HTR-8/SVneo (cell line): ENCODE measurements at places on chromosomes 16 and 17.

GRCh38 chr16:85126705-85127378 is 14.6 kb upstream of the CIBAR2 start:
- DNase-seq, result peak; percentile 87

GRCh38 chr17:72988451-72988850 is 104.0 kb downstream of the SLC39A11 start:
- no peak for DNase-seq

- DNase-seq, result no peak
These were observed 222.7 kb downstream of the LGALS9B start for GRCh38 chr17:20244671-20245070.

GRCh38 chr16:14324581-14324980 is 253.5 kb downstream of the MRTFB start:
- no peak for DNase-seq

- no peak for DNase-seq
These were observed 5.1 kb upstream of the HEXIM1 start for GRCh38 chr17:45143094-45143670.

DNA sequence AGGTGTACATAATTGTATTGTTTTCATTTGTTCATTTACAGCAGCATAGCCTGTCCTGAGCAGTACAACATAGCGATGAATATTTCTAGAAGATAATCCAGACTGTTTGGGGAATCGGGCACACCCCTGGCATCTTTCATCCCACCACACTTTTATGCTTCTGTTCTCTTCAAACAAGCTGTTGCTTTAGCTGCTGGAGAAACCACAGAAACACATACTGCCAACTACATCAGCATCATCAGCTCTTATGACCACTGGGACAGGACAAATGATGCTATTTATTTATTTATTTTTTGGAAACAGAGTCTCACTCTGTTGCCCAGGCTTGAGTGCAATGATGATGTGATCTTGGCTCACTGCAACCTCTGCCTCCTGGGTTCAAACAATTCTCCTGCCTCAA is 22.6 kb upstream of the HAPSTR1 start:
- no peak for DNase-seq

- DNase-seq, result no peak
These were observed 13.0 kb downstream of the PITPNC1 start for GRCh38 chr17:67390006-67390645.

DNA sequence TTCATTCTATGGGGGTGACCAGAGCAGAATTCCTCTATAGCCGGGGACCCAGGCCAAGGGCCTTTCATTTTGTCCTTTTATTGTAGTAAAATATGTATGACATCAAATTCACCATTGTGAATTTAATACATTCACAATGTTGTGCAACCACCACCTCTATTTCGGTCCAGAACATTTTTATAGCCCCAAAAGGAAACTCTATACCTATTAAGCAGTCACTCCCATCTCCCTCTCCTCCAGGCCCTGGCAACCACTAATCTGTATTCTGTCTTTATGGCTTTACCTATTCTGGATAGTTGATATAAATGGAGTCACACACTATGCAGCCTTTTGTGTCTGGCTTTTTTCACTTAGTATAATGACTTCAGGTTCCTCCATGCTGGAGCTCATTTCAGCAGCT is 9.7 kb upstream of the TNS4 start:
- DNase-seq, result no peak
